Forelimb muscle (tissue), 1 donor: ENCODE measurements at places on chromosomes 1 and 21. TPM values are rescaled to one million over a fixed set of nuclear protein-coding genes. Genes with fewer than 3 reads are reported as not detected.

DNA sequence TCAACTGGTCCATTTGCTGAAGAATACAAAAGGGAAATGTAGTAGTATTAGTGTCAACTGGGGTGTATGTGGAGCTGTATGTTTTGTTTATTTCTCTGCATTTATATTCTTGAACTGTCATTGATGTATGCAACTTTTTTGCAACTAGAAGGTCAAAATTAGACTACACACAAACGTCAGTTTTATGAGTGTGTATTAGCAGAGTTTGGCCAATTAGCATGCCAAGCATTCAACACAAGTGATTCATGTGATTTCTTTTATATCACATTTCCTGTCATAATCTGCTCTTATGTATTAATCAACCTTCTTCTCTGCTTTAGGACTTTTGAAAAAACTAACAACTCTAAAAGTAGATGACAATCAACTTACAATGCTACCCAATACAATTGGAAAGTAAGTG, 211.1 kb downstream of the LRRC40 start:
- DNase-seq, result no peak

DNA sequence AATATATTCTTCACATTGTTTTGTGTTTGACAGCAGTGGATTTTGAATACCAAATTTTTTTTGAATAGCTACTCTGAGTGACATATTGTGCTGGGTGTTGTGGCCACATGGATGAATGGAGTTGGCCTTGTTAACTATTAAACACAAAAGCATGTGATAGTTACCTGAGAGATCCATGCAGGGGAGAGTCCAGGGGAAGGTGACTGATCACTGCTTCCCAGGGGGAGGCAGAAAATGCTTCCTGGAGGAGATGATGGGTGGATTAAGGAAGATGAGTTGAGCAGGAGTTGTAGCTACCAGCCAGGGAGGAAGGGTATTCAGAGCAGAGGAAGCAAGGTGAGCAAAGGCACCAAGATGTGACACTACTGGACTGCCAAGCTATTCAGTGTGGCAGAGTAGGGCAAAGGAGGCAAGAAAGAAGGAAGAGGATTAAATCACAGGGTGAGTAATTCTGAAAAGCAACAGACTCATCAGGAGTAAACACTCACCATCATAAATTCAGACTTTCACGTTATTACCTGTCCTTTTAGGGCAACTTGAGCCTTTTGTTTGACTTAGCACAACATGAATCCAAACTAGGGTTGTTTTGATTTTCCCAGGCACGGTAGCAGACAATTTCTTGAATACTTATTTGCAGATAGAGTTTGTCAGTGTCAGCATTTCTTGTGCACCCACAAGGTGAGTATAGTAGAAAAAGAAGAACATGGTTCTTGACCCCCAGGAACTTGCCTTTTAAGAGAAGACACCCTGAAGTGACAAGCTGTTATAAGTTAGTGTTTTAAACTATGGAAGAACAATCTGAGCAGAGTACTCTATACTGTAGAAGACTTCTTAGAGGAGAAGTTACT, 4.2 kb downstream of the CD46 start:
- DNase-seq, result no peak

GRCh38 chr1:213440766-213441165, 389.7 kb downstream of the RPS6KC1 start:
- no peak for DNase-seq

KCNK1 gene
- 1.3 TPM for polyA plus RNA-seq

GPR3 gene
- polyA plus RNA-seq, result 0.75 TPM
